Testis (tissue), 5 donors: ENCODE measurements at places on chromosomes 6 and 20. TPM values are rescaled to one million over a fixed set of nuclear protein-coding genes. Genes with fewer than 3 reads are reported as not detected.

DNA sequence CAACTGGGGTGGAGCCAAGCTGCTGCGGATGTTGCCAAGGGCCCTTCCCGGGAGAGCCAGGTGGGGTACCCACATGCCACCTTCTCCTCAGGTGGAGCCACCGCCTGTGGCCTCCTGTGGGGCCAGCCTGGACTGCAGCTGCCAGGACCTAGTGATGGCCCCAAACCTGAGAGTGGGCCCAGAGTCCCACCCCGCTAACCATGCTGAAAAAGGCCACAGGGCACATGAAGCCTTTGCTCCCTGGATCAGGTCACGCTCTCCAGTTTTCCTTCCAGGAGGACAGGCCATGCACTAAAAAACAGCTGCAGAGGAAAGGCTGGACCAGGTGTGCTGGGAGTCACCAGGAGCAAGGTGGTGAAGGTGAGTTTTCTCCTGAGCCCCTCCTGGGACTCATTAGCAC lies 73.9 kb upstream of the SLC22A16 start:
- no peak for DNase-seq

GRCh38 chr6:16109659-16110305 lies 19.1 kb upstream of the MYLIP start:
- DNase-seq = peak; percentile 65

- peak; percentile 77 for DNase-seq
Measured at GRCh38 chr6:44268095-44268628, 2.1 kb upstream of the TMEM151B start.

DNA sequence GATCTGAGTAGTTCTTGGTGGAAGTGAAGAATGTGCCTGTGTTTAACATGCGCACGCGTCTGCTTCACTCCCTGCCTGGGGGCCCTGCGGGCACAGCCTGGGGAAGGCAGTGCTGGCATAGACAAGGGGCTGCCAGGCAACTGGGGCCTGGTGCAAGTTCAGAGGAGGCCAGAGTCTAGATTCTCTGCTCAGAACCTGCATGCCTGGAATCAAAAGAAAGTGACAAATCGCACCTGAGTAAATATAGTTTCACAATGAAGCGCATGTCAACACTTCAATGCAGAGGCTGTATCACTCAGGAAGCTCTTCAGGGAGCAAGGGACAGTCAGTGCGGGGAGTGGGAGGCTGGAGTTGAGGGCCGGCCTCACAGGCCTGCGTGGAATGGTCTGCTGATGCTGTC lies 24.2 kb upstream of the PPP1R14C start:
- DNase-seq = no peak

FOXO3 gene
- 81.5 TPM for total RNA-seq

TSPYL1 gene
- total RNA-seq = 95.0 TPM
